NCI-H187 (cell line): ENCODE measurements at places on chromosomes 4 and X.

DNA sequence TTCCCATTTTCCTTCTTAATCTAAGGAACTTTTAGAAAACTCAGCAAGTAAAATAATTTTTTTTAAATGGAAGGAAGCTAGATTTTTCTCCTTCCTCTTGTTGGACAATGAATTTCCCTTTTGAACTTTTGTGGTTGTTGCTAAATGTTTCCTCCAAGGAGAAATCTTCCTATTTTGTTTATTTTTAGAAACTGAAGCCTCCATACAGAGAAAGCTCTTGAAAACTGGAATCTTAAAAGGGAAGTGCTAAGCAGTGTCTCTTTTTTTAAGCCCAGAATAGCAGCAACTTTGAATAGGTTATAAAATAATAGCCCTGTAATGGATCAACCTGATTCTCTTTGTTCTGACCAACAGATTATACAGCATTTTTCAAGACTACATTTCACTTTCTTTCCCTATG is 15.1 kb upstream of the DCLK2 start:
- no peak for DNase-seq

DNA sequence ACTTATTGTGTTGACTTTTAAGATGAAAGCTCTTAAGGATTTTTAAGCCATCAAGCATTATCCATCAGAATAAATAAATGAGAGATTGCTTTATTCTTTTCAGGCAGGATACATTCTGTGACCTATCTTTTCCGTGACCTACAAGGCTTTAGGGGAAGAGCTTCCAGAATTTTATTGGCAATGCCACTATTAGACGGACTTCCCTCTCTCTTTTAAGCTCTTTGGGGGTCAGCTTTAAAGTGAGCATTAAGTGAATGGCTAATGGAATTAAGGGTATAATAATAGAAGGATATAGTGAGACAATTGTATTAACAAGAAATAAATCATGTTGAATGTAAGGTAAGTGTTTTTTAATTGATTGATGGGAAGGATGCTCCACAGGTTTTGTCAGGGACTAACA is 273.7 kb downstream of the GPAT3 start:
- no peak for DNase-seq

GRCh38 chr4:144647095-144647561 is 1.2 kb downstream of the HHIP start:
- DNase-seq = no peak

DNA sequence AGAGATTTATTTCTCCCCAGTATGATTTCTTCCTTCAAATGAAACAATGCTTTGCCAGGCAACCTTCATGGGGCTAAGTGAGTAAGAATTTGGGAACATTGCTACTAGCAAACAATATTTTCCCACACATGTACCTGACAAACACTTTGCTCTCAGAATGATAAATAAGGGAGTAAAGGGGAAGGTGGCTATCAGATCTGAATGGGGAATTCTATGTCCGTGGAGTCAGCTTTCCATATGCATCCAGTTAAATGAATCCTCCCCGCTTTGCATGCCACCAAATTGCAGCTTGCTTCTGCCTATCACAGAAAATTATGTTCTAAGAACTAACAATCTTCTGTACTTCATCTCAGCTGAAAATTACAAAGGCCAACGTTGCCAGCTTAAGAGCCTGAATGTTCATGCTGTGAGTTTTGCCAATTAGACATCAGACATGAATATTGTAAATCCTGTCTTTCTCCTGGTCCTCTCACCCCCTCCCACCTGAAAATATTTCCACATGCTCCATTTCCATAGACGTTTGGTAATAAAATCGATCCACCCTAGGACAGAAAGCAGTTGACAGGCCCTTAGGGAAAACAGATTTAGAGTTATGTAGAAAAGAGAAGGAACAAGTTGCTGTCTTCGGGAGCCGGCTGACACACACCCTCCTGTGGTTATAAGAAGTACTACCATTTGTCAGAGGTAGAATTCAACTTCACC is 6.3 kb downstream of the MEPE start:
- no peak for DNase-seq

GRCh38 chrX:143674926-143675325 is 39.0 kb upstream of the SLITRK4 start:
- no peak for DNase-seq

DNA sequence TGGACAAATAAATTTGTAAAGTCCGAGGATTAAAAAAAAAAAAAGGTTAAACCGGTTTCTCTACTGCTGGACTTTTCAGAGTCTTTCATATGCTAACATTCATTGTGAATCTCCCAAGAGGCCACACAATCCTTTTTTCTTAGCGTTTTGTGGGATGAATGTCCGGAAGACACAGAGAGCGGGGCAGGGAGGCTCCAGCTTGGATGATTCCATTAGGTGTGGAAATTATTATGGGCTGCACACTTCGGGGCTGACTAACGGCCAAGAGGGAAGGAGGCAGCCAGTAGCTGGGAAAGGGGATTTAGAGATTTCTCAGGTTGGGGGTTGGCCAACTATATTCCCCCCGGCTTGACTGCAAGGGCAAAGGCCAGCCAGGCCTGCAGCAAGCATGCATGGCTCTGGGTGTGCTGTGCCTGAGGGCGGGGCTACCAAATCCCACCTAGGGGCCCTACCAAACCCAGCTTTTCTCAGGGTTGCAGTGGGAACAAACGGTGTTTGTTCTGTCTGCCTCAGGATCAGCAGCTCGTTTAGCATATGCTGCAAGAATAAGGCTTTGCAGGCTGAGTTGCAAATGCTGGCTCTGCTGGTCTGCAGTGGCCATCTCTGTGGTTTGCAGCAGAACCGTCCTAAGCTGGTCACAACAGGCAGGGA is 28.6 kb downstream of the NYX start:
- DNase-seq = no peak

DNA sequence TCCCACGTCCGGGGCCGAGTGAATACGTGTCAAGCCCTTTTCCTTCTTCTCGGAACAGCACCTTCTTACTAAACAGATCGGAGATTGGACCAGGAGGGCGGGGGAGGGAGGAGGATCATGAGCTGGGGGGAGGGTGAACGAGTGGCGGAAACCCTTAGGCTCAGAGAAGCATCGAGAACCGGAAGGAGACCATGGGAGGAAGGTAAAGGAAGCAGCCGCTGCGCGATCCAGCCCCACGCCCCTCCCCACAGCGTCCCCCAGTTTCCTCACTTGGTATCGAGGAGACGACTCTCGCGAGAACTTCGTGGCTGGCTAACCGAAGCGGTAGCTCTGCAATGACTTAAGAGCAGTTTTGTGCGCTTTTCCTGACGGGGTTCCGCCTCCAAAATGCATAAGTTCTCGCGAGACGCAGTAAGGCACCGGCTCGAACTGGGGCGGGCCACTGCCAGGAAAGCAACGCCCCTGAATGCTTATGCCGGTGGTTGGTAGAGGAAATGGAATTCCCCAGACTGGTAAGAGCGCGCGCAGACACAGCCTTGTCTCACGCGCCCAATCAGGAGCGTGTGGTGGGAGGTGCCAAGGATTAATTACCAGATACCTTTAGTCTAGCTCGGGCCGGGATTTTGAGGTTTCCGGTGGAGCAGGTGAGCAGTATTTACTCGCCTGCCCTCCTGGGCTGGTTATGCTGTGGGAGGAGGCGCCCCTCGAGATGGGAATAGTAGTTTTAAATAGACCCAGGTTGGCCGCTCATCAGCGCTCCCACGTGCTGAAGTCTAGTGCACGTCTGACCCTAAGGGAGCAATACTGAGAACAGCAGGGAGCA is 534 bp upstream of the UBE2D3 start:
- DNase-seq = peak; percentile 98

- no peak for DNase-seq
Observed at GRCh38 chr4:25535278-25535677, 120.4 kb upstream of the SLC34A2 start.

DNA sequence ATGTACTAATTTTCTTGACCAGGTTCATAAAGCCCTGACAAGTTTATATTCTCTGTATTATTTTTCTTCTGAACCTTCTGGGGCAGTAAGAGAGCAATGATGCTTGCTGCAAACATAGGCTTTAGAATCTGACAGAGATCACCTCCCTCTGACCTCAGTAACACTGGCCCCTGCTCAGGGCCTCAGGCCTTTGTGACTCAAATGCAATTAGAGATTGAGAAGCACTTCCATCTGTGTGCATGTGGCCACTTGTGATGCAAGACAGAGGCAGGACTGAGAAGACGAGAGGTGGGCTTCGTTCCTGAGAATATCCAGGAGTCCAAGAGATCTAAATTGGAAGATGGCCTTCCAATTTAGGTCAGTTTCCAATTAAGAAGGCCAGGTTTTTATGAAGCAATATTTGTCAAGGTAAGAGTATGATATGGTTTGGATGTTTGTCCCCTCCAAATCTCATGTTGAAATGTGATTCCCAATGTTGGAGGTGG is 82.8 kb upstream of the VEGFC start:
- no peak for DNase-seq

DNA sequence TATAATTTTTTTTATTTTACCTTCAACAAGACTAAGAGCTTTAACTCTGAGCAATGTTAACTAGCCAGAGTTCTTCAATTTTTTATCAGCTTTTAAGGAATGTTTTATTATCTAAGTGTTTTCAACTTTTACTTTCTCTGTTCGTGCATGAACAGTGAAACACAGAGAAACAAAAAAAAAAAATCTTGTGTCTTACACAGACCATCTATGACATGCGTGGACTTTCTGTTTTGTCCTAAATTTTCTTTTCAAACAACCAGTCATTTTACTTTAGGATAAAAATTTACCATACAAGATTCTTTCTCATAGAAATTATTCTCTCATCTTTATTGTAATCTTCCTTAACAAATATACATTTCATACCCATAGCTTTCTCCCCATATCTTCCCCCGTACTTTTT is 731.9 kb upstream of the PCDH10 start:
- no peak for DNase-seq

- DNase-seq = no peak
Observed at GRCh38 chr4:87005690-87006425, 71.0 kb downstream of the AFF1 start.

- no peak for DNase-seq
Observed at GRCh38 chrX:107559506-107559905, 68.8 kb upstream of the PRPS1 start.

- no peak for DNase-seq
Observed at GRCh38 chr4:100369871-100370270, 148.0 kb downstream of the EMCN start.

DNA sequence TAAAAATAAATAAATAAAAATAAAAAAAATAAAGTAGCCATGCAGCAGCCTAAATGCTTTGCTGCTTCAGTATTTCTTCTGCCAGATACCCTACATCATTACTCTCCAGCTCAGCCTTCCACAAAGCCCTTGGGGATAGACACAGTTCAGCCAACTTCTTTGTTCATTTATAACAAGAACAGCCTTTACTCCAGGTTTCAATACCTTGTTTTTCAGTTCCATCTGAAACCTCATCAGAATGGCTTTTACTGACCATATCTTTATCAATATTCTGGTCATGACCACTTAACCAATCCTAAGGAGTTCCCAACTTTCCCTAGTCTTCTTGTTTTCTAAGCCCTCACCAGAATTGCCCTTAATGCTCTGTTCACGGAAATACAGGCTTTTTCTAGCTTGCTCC is 128.3 kb upstream of the MED14 start:
- no peak for DNase-seq

GRCh38 chrX:12936947-12937346 is 30.5 kb downstream of the TLR8 start:
- no peak for DNase-seq

- DNase-seq = no peak
Observed at GRCh38 chr4:77126809-77127208, 30.2 kb upstream of the CCNG2 start.

- DNase-seq = no peak
Observed at GRCh38 chr4:180925805-180926204, 1317.4 kb upstream of the TENM3 start.

DNA sequence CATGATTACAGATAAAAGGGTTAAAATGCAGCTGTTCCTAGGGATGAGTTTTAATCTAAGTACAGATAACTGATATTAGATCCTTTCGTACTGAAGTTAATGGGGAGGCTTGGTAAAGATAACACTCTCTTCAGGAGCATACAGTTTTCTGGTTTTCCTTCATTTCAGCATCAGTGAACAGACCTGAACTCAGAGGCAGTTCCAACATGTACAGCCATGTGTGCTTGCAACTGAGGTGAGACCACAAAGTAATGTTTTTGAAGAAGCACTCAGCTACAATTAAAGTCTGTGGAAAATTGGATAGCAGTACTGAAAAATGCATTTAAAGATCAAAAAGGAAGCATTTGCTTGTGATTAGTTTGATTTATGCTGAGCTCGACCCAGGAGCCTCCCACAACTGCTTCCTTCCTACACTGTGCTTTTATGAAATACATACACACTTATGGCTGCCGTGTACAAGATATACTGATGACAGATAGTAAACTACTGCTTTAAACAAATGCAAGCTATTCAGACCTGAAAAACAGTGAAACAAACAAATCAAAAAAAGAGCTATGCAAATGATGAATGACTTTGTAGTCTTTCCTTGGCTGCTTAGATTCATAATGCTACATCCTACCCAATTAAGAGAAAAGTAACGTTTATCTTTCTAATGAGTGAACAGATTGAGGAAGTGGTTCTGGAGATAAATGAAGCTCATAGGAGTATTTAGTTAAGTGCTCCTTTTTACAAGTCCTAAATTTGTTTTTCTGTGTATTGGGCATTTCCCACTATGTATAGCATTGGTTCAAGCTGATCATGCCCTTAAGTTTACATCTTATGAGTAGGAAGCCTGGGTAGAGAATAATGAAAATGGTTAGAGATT is 68.4 kb downstream of the PDLIM5 start:
- no peak for DNase-seq

DNA sequence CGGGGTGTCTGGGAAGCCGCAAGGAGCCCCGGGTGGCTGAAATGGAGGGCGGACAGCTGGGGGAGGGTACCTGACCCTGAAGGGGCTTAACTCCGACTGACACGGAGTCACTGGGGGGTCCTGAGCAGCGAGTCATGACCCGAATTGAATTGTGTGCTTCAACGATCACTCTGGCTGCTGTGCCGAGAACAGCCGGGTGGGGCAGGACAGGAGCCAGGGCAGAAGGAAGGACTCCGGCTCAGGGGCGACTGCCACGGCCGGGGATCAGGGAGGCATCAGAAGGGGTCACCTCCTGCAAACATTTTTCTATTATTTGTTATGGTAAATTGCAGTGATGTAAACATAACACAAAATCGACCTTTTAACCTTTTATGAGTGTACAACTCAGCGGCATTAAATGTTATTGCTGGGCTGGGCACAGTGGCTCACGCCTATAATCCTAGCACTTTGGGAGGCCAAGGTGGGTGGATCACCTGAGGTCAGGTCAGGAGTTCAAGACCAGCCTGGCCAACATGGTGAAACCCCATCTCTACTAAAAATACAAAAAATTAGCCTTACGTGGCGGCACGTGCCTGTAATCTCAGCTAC is 21.6 kb downstream of the ZFYVE28 start:
- no peak for DNase-seq

DNA sequence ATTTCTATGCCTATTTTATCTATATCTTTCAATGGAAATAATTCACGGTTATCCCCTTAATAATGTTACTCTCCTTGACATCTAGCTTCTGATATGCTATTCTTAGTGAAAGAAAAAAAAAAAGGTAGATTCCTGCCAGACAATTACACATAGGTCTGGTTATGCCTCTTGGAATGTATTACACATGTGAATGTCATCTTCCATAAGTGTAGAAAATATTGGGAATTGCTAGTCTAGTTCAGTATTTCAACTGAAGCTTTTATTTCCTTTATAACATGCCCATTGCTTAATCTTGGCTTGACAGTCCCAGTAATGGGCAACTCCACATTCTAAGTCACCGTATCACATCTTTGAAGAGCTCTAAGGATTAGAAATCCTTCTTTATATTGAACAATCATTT is 25.4 kb upstream of the PPP1R2C start:
- no peak for DNase-seq

GRCh38 chr4:8938623-8939022 is 67.0 kb upstream of the HMX1 start:
- no peak for DNase-seq

- DNase-seq = no peak
Observed at GRCh38 chr4:148041606-148042329, 309.9 kb downstream of the ARHGAP10 start.
